ENCODE measurements at places on chromosomes 12 and 14. TPM values are rescaled to one million over a fixed set of nuclear protein-coding genes. Genes with fewer than 3 reads are reported as not detected.

ALDH1L2 gene
- total RNA-seq: 16.1 TPM

AVPR1A gene
- total RNA-seq: not detected

OR6C76 gene
- not detected for total RNA-seq

PAX9 gene
- not detected for total RNA-seq

DAO gene
- not detected for total RNA-seq

CCDC38 gene
- total RNA-seq: 0.34 TPM

HOXC13 gene
- not detected for total RNA-seq

AHNAK2 gene
- total RNA-seq: not detected

GNG2 gene
- 250 TPM for total RNA-seq

KCNJ8 gene
- not detected for total RNA-seq

P2RX2 gene
- not detected for total RNA-seq

IFI27 gene
- 5.1 TPM for total RNA-seq

KRT74 gene
- not detected for total RNA-seq

SPIC gene
- not detected for total RNA-seq

AMDHD1 gene
- 3.7 TPM for total RNA-seq

SERPINA12 gene
- total RNA-seq: not detected

KRT73 gene
- 1.3 TPM for total RNA-seq

KCNMB4 gene
- 1.6 TPM for total RNA-seq

STYX gene
- total RNA-seq: 15.5 TPM

PLEKHH1 gene
- total RNA-seq: 1.2 TPM

KLRG1 gene
- 2.5 TPM for total RNA-seq

PLEK2 gene
- total RNA-seq: 1.4 TPM

ERP27 gene
- 3.8 TPM for total RNA-seq

C14orf132 gene
- 3.4 TPM for total RNA-seq

SLC39A9 gene
- 85.8 TPM for total RNA-seq

SMCO2 gene
- 0.55 TPM for total RNA-seq

NKX2-1 gene
- total RNA-seq: not detected

BHLHE41 gene
- total RNA-seq: not detected

RFLNA gene
- total RNA-seq: not detected

EPYC gene
- total RNA-seq: not detected

HOMEZ gene
- total RNA-seq: 12.6 TPM

FGF23 gene
- not detected for total RNA-seq

TOMM20L gene
- total RNA-seq: not detected

CEBPE gene
- 0.21 TPM for total RNA-seq

Data from activated T-cell treated with anti-CD3 and anti-CD28 coated beads, Interleukin-2, amount 50 U/mL, for 72 hours (primary cell).